ENCODE measurements at places on chromosomes 6 and 20. TPM values are rescaled to one million over a fixed set of nuclear protein-coding genes. Genes with fewer than 3 reads are reported as not detected.

GRCh38 chr6:152170702-152171667 is 363.5 kb downstream of the ESR1 start:
- no peaks in the 10 kb centered on the region for H3K27me3 ChIP-seq
- H3K27ac ChIP-seq: no peak overlapping the region
- H3K4me1 ChIP-seq: no peaks in the 10 kb centered on the region
- no peak for DNase-seq

DNA sequence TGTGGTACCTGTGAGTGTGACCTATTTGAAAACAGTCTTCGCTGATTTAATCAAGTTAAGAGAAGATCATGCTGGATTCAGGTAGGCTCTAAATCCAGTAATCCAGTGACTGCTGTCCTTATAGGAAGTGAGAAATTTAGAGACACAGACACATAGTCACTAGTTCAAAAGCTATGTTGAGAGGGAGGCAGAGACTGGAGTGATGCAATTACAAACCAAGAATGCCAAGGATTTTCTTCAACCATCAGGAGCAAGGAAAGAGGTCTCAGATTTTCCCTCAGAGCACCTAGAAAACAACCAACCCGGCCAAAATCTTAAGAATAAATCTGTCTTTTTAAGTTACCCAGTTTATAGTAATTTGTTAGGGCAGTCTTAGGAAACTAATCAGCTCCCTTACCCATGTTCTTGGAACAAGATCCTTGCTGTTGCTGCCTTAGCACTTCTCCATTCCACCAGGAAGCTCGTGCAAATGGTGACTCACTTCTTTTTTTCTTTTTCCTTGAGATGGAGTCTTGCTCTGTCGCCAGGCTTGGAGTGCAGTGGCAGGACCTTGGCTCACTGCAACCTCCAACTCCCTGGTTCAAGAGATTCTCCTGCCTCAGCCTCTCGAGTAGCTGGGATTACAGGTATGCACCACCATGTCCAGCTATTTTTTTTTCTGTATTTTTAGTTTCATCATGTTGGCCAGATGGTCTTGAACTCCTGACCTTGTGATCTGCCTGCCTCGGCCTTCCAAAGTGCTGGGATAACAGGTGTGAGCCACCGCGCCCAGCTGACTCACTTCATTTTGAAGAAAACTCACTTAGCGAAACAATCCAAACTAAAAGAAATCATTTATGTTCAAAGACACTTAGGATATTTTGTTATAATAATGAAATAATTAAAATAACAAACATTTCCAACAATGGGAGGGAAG is 34.4 kb upstream of the ZNF184 start:
- no peak overlapping the region for H3K27ac ChIP-seq
- DNase-seq: no peak
- H3K4me3 ChIP-seq: no peak overlapping the region

DNA sequence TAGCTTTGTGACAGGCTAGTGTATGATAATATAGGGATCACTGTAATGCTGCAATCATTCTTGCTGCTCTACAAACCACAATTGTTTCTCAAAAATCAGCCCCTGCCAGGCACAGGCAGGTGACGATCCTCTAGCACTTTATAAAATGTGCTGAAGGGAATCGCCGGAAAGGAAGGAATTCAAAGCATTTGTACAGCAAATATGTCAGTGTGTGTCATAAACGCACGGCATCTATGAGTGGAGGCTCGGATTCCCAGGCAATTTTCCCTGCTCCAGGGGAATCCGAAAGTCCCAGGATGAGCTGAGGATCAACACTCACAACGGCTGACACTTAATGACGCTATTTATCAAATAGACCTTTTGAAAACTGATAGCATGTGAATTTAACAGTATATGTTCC is 1.4 kb downstream of the PHACTR1 start:
- H3K4me3 ChIP-seq: no peak overlapping the region
- no peak for DNase-seq
- no peaks in the 10 kb centered on the region for H3K36me3 ChIP-seq
- H3K27me3 ChIP-seq: no peaks in the 10 kb centered on the region
- no peak overlapping the region for H3K27ac ChIP-seq
- H3K4me1 ChIP-seq: peaks cover 8% of the 10 kb centered on the region

DNA sequence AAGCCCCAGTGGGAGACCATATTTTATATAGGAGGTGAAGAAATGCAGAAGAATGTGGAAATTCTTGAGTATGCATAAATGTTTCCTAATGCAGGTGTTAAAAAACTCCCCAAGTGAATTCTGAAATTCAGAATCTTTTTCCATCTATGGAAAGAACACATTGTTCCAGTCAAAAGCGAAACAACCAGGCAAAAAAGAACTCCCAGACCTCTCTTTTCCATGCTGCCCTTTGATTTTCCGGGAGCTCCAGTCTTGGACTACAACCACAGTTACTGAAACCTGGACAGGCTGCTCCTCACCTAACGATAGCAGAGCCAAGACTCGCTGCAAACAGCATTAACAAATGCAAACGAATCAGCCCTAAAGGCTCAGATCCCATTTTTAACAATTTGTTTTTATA is 108.7 kb upstream of the CNKSR3 start:
- no peak overlapping the region for H3K4me3 ChIP-seq
- H3K4me1 ChIP-seq: no peaks in the 10 kb centered on the region
- no peaks in the 10 kb centered on the region for H3K27me3 ChIP-seq
- H3K27ac ChIP-seq: no peak overlapping the region
- H3K36me3 ChIP-seq: no peaks in the 10 kb centered on the region
- no peak for DNase-seq

- H3K36me3 ChIP-seq: no peaks in the 10 kb centered on the region
- H3K27ac ChIP-seq: no peak overlapping the region
- H3K4me1 ChIP-seq: no peaks in the 10 kb centered on the region
Observed at GRCh38 chr6:72425003-72425681, 196.7 kb upstream of the KCNQ5 start.

GRCh38 chr6:66771626-66772025 is 1064.6 kb upstream of the EYS start:
- no peaks in the 10 kb centered on the region for H3K36me3 ChIP-seq
- DNase-seq: no peak
- no peaks in the 10 kb centered on the region for H3K27me3 ChIP-seq
- no peak overlapping the region for H3K4me3 ChIP-seq

- no peak overlapping the region for H3K27ac ChIP-seq
- H3K36me3 ChIP-seq: no peaks in the 10 kb centered on the region
- DNase-seq: no peak
Observed at GRCh38 chr20:10632721-10633509, 40.9 kb downstream of the JAG1 start.

DNA sequence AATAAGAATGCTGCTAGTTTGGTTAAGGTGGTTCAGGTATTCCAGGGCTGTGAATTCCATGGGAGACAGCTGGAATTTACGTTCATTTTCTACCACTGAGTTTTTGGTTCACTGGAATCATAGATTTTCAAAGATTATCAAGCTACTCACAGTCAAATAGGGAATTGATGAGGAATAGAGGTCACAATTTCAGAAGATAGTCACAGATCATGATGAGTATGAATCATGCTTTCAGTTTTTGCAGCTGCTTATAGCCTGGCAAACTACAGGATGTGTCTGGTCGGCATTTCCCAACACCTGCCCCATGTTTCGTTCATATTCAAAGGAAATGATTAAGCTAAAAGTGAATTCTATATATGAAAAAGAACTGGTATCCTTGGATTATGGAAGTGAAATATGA is 58.7 kb downstream of the BCKDHB start:
- no peak for DNase-seq
- H3K4me3 ChIP-seq: no peak overlapping the region
- no peaks in the 10 kb centered on the region for H3K27me3 ChIP-seq
- no peak overlapping the region for H3K27ac ChIP-seq

- no peaks in the 10 kb centered on the region for H3K27me3 ChIP-seq
- no peak overlapping the region for H3K4me3 ChIP-seq
- no peak for DNase-seq
Observed at GRCh38 chr6:43634702-43635303, 837 bp upstream of the MAD2L1BP start.

Gene KPNA5
- total RNA-seq: 26.0 TPM

Gene MYB
- 3.3 TPM for total RNA-seq

Gene GPSM3
- total RNA-seq: 4.5 TPM
